Suppressor macrophage (primary cell): ENCODE measurements at places on chromosomes 12 and 14.

DNA sequence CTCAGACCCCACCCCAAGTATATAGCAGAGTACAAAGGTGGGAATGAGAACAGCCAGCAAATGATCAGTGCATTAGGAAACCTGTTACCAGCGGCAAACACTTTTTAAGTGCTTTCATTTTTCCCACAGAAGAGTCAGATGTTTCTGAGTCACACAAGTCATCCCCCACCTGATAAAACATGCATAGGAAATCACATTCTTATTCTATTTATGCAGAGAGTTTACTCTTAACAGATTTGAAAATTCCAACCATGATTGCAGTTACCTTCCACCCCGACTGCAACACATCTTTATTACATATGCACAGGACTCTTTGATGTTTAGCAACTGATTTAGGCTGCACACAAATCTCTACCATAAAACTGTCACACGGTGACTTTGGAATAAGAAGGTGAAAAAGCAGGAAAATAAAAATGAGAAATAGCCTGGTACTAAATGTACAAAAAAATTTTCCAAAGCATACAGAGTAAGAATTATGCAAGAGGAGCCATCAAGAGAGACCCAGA, 236.4 kb downstream of the PAWR start:
- no peak for DNase-seq

GRCh38 chr12:45914090-45914489, 76.3 kb downstream of the SCAF11 start:
- DNase-seq, result peak; percentile 4

DNA sequence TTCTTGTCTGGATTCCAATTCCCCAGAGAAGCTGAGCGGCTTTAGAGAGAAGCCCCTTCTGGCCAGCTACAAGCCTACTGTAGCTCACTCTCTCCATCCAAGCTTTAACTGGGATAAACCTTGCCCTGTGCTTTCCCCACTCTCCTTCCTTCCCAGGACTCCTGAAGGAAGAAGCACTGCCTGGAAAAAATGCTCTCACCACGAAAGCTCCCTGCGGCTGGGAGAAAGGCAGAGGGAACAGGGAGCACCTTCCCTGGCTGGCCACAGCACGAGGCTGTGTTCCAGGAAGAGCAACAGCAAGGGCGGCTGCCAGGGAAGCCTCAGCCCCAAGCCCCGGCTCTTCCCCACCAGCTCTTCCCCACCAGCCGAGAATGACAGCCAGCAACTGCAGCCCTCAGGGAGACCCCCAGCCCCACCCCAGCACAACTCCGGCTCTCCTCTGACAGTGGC, 40.8 kb upstream of the PNMA1 start:
- peak; percentile 58 for DNase-seq

DNA sequence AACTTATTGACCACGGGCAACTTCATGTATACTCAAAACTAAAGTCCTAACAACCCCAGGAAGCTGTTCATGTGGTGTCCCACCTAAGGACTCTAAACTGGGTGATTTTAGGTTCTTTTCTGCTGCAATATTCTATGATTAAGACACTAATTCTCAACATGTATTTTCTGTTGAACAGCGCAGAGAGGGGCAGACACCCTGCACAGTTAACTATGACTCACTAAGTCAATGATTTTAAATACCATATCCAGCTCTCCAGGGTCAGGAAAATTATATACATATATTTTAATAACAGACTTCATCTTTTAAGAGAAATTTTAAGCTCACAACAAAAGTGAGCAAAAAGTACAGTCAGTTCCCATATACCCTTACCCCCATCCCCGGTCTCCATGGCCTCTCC, 85.0 kb downstream of the FOXN3 start:
- DNase-seq, result no peak

DNA sequence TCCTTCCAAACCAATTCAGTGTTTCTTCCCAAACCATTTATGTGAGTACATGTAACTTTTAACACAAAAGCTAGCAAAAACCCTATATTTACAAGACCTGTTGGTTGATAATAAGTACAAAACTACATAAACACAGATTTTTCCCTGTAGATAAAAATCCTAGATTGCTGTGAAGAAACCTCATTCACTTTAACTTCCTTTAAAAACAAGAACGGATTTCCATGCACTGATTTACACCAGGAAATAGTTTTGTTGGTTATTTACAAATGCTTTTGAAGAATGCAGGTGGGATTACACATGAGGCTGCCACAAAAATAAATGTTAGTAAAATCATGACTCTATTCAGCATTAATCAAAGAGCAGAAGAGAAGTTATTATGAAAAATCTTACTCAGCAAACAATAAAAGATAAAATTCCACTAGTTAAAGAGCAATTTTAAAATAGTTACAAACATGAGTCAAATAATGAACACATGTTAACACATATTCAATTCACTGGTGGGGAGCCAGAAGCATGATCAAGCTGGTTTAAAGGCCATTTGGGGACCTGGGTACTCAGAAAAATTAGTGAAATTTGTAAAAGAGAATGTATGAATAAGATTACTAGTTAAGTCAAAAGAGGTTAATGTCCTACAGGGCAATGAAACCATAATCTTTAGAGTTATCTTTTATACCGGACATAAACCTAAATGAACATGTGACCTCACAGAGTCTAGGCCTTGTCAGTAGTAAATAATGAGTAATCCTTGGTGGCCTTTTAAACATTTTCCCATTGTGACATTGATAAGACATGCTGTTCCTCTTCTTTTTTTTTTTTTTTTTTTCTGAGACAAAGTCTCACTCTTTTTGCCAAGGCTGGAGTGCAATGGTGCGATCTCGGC, 79.9 kb downstream of the PHLDA1 start:
- peak; percentile 22 for DNase-seq

DNA sequence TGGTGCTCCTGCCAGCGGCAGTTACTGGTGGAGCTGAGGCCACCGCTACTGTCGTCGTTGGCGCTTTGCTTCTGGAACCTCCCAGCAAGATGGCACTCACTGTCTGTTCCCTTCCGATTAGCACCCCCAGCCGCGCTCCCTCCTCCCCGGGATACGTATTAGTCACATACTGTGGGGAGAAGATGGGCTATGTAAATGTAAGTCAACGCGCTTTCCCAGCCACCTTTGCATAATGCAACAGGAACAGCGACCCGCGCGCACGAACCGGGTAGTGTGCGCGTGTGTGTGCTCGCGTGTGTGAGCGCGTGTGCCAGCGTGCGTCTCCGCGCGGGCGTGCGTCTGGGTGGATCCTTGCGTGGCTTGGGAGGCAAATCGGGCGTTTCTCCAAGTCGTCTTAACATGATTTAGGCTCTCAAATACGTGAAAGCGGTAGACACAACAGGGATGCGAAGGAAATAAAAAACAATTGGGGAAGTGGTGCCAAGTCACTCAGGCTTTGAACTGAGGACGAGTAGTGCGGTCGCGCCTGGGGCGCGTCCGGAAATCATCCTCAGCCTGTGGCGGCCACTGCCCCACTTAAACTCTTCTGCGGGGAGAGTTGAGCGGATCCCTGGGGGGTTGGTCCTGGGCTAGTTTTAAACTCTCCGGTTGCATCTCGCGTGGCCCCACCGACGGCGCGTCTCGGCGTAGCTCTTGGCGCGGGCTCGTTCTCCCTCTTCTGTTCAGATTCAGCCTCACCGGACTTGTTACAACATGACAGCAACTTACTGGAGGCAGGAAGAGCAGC, 1.8 kb downstream of the FLRT2 start:
- peak; percentile 86 for DNase-seq

GRCh38 chr12:75407683-75408082, 16.8 kb downstream of the GLIPR1L2 start:
- DNase-seq, result no peak

DNA sequence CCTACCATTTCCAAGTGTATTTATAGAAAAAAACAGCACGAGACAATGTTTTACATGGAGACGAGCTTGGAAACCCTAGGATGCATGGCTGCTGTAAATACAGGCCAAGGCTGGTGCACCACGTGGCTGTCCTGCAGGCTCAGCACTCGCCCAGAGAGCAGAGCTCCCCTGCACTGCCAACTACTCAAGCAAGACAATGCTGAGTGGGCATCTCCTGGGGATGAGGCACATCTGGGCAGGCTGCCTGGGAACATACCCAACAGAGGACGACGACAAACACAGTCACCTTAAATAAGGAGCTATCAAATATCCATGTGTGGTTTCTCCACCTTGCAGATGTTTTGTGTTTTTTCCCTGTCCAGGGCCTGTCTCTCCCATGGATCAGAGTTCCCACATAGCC, 128.3 kb upstream of the PRMT8 start:
- DNase-seq, result no peak

DNA sequence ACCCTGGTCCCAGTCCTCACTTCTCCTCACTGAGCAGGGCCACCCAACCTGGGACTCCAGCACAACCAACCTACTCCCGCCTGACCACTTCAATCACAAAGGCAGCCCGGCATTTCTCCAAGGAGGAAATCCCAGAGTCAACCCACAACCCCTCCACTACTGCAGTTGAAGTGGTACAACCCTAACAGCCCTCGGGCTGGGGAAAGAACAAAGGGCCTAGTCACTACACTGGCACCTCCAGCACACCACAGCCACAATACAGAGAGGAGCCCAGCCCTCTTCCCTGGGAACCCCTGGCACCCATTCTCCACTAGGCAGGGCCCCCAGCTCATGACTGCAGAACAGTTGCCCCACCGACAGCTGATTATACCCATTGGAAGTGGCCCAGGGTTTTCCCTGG, 13.7 kb upstream of the OR5AU1 start:
- no peak for DNase-seq

DNA sequence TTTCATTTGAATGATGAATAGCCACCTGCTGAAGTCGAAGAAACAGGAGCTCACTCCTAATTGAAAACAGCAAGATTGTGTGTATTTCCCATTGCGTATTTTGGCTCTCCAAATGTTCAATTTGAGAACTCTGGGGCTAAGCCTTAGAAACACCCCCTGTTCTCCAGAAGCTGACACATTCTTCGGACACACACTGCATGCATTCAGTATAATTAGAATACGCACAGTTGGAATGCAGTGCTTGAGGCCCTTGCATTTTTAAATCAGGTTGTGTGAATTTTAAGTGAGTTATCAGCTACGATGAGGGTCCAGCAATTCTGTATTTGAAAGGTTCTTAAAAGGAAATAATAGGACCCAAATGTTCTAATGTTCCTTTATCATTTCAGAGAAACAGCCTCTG, 103.8 kb downstream of the PRKD1 start:
- DNase-seq, result no peak

DNA sequence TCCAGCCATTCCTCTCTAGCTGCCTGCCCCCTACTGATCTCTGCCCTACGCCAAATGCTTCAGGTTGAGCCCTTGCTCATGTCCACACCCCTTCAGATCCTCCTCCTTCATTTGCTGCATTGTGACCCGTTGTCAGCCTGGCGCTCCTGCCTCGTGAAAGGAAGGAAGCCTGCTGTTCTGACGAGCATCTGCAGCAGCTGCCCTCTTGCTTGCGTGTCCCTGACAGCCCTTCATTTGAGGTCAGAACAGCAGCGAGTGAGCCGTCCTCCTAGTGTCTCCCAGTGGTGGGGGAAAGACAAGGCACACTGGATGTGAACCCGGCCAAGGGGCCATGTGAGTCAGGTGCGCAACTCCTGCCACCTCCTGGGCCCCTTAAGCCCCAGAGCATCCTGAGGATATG, 3.0 kb upstream of the PIANP start:
- DNase-seq, result peak; percentile 15

- no peak for DNase-seq
Observed at GRCh38 chr12:115135800-115136211, 451.8 kb upstream of the TBX3 start.

- peak; percentile 84 for DNase-seq
Observed at GRCh38 chr12:7219599-7220243, 30.2 kb downstream of the PEX5 start.

DNA sequence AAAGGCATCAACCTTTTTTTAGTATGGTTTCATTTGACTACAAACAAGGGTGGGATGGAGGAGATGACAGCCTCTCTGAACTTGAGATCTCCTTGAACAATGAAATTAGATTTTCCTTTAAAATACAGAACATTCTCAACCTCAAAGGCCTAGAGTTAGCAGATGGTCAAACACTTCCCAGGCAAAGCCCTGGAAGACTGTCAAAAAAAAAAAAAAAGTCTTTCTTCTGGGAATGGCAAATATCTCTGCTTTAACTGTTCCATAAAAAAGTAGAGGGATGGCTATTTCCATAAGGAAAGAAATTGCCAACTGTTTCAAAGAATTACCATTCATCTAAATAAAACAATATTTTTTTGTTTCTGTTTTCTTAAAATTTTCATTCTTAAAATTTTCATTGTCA, 870.8 kb downstream of the GALC start:
- DNase-seq, result no peak

- DNase-seq, result peak; percentile 2
Observed at GRCh38 chr12:19196959-19197630, 67.6 kb downstream of the PLEKHA5 start.

DNA sequence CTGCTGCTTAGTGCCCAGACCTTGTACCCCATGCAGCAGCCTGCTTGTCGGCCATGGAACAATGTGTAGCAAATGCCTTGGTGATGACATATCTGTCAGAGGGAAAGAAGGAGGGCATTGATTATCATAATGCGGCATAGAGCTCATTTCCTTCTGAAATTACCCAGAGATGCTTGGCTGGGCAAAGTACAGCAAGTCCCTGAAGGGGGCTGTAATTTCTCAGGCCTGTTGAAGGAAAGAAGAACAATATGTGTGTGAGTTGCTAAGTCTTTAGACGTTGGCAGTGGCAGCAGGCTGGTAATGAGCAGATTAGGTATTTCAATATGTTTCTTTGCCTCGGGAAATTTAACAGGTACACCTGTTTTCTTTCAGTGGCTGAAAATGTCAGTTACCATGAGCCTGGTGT, 128.6 kb downstream of the CRADD start:
- DNase-seq, result no peak

DNA sequence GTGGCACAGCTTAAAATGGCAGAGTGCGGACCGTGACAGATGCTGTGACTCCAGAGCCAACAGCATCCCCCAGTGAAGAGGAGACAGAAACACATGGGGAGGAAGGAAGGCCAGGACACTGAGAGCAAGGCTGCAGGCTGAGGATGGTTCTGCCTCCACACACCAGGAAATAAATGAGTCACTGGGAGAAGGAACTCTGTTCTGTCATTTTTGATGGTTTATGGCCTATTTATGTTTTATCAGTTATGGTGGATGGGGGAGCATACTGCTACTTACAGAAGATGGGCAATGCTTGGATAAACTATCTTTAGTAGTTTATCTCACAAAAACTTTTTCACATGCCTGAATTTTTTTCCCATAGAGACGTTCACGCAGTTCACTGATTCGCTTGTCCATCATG, 33.8 kb downstream of the ZFYVE21 start:
- DNase-seq, result peak; percentile 11
